ENCODE measurements at places on chromosomes 12 and 14.

GRCh38 chr12:111276146-111276545 is 92.7 kb downstream of the PHETA1 start:
- DNase-seq: no peak

DNA sequence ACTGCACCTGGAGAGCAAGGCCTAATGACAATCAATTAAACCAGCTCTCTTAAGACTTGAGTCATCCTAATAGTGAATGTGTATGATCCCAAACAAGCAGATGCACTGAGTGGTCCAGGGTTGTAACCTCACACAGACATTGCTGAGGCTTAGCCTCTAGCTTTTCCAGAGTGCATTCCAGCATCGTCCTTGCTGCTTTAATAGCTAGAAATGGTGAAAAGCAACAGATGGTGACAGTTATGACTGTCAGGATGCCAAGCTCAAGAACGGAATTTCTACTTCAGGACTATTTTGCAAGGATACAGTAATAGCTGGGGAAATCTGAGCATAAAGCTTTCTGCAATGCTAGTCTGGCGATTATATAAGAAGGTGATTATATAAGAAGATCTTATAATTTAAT is 34.6 kb downstream of the PTPRR start:
- DNase-seq: no peak

DNA sequence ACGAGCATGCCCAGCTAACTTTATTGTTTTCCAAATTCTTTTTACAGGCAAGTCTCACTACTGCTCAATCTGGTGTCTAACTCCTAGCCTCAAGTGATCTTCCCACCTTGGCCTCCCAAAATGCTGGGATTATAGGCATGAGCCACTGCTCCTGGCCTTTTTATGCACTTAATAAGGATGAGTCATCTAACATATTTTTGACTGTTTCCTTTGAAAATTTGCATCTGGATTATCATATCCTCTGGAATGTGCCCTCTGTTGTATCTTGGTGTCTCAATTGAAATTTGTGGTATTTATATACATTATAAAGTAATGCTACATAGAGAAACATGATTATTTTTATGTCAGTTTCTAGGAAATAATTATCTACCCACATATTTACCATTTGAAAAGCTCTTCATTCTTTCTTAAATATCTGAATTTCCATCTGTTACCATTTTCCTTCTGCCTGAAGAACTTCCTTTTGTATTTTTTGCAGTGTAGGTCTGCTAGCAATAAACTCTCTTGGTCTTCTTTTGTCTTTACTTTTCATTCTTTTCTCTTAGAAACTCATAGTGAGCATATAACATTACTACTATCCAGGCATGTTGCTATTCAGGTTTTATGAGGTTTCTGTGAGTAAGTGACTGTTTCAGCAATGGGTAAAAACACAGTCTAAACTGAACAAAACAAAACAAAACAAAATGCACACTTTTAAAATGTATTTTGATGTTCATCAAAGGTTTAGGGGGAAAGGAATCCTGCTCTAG is 52.8 kb upstream of the CNOT2 start:
- DNase-seq: no peak

DNA sequence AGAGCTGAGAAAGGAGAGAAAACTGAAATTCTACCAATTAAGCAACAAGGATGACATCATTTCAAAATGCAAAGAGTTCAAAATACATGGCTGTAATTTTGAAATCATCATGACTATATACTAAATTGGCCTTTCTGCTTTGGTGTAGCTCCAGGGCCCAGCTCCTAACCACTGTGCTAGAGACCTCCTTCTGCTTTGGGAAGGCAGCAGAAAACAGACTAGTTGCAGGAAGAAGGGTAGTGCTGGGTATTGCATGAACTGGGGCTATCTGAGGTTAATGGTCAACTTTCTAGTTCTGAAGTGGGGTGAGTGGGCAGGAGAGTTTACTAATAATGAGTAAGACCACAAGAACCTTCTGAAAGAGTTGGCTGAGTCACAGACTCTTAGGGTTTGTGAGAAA is 66.2 kb downstream of the PTGER2 start:
- DNase-seq: no peak

- no peak for DNase-seq
Measured at GRCh38 chr12:125610292-125610691, 545.1 kb downstream of the AACS start.

DNA sequence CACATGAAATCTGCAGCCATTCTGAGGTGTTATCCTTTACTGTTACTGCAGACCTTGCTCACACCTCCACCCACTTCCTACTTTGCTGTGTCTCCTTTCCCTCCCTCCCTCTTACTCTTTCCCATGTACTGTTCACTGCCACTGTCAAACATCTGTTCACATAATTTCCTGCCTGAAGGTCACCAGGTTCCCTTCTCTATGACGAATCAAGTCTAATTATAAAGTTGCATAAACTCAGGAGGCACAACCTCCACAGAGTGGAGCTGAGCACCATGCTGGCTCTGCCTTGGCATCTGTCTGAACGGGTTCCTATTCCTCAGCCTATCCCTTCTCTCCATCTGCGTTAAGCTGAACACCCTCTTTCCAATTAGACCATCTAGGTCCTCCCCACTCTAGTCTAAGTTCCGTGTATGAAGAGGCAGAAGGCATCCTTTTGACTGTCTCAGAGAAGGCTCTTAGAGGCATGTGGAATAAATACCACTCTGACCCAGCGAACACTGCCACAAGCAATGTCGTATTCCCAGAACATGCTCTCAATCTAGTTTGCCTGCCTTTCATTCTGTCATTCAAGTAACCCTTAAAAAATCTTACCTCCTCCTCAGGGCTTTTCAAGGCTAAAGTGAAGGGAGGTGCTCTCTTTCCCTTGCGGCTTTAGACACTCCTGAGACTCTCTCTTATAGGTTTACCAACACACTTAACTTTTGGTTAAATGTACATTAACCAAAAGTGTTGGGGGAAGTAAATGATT is 48.7 kb downstream of the ACADS start:
- DNase-seq: no peak

DNA sequence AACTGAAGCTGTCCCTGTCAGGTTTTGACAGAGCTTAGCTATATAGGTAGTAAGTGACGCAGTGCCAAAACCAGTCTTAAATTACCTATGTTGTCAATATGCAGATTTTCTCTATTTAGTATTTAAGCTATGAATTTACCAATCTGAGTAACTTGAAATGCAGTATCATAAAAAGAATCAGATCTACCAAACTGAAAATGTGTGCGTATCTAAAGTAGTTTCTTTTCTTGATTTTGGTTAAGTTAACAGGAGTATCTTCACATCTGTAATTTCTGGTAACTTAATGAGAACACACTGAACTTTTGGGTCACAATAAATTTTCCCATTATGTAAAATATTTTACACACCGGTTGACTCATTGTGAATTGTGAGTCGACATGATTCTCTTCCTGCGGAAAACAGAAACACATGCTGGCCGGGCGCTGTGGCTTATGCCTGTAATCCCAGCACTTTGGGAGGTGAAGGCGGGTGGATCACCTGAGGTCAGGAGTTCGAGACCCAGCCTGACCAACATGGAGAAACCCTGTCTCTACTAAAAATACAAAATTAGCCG is 45.1 kb downstream of the TRAF3 start:
- DNase-seq: no peak

- no peak for DNase-seq
Measured at GRCh38 chr14:105212541-105213300, 31.6 kb upstream of the NUDT14 start.

DNA sequence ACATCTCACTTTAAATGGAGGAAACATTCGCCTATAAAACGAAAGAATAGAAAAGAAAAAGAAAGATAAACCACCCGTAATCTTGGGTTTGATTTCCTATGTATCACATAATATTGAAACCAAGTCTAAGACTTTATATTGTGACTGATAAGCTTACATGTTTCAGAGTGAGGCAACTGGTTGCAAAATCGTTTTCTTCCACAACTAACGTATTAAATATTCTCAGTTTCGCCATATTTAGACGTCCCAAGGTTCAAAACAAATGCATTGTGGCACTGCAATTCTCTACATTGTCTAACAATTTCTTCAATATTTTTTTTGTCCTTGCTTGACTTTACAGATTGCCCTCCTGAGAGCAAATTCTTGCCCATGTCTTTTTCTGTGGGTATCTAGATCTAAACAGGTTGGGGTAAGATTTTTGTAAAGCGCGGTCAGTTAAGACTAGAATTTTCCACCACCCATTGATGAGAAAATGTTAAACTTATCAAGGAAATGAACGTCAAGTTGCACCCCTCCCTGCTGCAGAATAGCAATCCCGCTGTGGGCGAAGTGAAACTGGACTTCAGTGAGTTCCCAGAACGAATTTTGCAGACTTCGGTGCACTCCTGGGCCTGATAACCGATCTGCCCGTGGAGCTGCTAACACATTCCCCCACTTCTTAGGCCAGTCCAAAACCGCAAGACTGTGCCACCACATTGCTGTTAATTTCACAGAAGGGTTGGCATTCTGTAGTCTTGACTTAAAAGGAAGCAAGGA is 2.7 kb downstream of the TBX3 start:
- DNase-seq: no peak

- DNase-seq: no peak
Measured at GRCh38 chr12:17334784-17335183, 728.8 kb upstream of the LMO3 start.

DNA sequence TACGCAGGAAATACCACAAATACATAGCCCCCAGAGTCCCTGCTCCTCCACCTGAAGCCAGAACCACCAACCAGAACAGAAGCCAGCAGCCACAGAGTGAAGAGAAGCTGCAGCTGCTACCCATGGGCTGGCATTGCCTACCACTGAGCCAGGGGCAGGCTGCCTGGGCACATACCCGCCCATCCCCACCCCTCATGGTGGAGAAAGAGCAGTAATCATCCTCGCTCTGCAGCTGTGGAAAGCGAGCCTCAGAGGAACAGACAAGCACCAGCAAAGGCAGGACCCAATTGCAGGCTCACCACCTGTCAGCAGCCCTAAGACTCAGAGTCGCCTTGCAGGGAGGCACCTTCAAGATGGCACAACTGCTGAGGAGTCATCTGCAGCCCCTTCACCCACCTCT is 11.2 kb upstream of the CD9 start:
- DNase-seq: no peak

- no peak for DNase-seq
Measured at GRCh38 chr12:106019144-106019543, 119.6 kb downstream of the NUAK1 start.

DNA sequence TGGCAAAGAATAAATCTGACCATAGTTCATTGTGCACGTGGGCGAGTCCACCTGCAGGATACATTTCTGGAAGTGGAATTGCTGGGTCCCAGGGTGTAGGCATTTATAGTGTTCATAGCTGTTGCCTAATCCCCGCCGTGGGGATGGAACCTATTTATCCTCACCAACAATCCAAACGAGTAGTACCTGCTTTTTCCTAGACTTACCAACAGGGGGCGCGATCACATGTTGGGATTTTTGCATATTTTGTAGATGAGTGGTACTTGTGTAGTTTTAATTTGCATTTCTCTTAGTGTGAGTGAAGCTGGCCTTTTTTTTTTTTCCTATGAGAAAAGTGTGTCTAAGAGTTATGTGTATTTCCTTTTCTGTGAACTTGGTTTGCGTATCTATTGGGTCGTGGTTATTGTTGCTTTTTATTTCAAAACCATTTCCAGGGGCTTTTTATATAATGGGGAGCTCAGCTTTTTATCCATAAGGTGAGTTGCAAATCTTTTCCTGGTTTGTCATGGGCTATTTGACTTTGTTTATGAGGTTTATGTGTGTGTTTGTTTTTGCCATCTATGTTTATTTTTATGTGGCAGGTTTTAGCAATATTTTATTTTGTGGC is 67.2 kb downstream of the CCDC92 start:
- DNase-seq: no peak

DNA sequence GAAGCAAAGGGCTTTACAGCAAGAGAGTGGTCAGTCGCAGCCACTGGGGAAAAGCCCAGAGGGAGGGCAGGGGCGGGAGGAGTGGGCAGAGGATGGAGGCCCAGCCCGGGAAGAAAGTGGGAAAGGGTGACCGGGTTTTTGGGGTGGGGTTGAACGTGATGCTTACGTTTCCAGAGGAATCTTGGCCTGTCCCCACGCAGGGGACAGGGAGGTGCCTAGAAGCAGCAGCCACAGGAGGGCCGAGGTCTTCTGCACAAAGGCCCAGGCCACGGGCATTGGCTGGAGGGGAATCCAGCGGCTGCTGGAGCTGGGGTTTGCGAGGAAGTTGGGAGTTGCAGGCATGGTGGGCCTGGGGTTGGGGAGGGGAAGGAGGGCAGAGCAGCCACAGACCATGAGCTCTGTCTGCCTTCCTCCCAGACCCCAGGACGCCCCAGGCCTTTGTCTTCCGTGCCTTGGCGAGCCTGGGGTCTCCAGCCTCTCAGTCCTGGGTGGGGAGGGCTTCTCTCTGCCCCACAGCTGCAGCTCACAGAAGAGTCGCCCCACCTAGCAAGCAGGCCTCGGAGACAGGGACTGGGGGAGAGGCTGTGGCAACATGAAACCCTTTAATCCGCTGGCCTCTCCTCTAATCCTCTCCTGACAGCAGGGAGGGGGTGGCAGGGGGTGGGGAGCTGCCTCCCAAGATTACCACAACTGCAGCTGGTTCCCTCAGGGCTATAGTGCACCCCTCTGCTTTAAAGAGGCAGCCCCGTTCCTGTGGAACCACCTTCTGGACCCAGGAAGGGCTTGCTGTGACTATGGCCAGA is at the start of gene CACNA2D4:
Gene CACNA2D4 (minus strand): TSS at position 572 of the 803 bp plus-strand sequence. CDS start 179 bp downstream, at position 393.
- no peak for DNase-seq

DNA sequence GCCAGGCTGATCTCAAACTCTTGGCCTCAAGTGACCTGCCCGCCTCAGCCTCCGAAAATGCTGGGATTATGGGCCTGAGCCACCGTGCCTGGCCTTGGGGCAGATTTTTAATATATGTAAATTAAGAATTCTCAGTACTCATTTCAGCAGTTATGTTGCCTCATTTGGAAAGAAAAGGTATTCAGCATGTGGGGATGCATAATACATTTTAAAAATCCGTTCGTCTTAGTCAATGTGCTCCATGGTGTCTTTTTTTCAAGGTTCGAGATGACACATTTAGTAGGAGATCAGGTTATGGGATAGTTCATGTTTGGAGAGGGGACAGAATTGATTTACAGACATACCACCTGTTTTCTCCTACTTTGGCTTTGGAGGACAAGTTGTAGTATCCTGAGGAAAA is 10.2 kb downstream of the SYNE2 start:
- DNase-seq: no peak

GRCh38 chr14:70858641-70859040 is 48.6 kb upstream of the PCNX1 start:
- DNase-seq: no peak

DNA sequence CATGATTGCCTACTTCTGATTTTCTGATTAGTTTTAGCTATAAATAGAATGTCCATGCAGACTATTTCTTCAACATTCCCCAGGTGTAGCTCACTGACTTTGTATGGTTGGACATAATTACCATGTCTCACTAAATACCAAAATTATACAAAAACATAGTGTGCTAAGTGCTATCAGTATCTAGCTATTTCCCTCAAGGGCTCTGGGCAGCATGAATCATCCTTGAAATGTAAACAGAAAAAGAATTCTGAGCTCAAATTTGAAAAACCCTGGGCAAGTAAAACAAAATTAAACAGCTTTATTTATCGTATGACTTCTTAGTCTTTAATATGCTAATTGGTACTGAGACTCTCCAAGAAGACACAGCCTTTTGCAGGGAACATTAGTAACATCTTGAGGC is 82.9 kb downstream of the SPATA7 start:
- no peak for DNase-seq

GRCh38 chr12:28021704-28022103 is 49.2 kb upstream of the PTHLH start:
- no peak for DNase-seq

All from left renal pelvis (tissue), 4 donors.